ENCODE measurements at places on chromosomes 2 and 18.

- no peak for DNase-seq
These were observed 217.0 kb downstream of the C1D start for GRCh38 chr2:67845621-67846369.

- no peak for DNase-seq
These were observed 33.6 kb upstream of the ACAA2 start for GRCh38 chr18:49846718-49847470.

DNA sequence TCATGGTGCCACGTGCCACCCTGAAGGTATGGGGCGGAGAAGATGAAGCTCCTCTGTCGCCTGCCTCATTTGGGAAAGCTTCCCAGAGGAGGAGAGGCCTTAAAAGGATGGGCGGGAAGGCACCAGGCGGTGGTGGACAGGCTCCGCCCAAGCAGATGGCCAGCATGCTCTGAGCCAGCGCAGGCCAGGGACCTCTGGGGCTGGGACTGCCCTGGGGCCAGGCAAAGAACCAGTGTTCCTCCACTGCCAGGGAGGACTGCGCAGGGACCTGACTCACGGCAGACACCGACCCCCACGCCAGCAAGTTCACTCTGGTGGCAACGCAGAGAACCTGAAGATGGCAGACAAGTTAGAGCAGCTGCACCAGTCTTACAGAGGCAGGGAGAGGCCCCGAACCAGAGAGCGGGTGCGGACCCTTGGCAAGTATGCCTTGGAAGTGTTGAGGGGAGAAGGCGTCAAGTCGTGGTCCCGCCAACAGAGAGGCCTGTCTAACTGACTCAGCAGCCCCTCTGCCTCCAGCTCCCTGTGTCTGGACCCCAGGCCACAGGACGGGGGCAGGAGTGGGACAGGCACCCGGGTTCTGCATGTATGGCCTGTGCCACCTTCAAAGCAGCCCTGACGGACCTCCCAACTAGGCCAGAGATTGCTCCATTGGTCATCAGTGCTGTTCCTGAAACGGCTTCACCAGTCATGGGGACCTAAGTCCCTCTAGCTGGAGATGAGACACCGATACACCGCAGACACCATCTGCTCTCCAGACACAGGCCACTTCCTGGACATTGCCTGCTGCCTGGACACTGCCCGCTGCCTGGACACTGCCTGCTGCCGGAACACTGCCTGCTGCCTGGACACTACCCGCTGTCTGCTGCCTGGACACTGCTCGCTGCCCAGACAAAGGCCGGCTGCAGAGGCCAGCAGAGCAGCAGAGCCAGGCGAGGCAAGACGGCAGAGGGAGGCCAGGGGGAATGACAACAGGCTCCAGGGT is 124.7 kb downstream of the HDAC4 start:
- DNase-seq = no peak

- no peak for DNase-seq
These were observed 56.8 kb upstream of the SPAG16 start for GRCh38 chr2:213227458-213227857.

- no peak for DNase-seq
These were observed 225.0 kb downstream of the CYP26B1 start for GRCh38 chr2:71922499-71923142.

DNA sequence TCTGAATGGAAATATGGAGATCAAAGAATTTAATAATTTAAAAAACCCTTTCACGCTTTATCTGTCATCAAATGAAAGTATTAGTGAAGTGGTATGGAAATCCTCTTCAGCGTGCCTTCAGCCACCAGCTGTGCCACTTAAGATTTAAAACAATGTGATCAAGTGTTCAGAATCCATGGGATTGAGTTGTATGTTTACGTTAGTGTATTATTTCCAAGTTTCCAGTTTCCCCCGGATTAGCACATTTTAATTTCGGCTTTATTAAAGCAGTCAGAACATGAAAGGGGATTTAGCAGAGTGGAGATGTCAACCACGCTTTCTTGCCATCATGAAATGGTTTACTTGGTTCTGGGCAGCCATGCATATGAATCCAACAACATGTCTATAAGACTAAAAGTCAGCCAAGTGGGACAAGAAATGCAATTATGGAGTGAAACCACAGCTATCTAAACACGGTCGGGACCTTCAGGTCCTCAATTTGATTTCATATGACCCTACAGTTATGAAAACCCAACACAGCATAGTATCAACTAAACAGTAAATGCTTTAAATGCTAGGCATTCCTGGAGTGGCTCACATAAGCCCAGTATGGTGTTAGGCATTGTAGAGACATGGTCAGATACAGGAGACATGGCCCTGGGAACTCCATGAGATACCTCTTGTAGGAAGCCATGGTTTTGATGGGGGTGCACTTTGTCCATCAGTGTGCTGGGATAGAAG is 224.9 kb upstream of the EPAS1 start:
- no peak for DNase-seq

GRCh38 chr2:107006836-107007235 is 120.9 kb upstream of the ST6GAL2 start:
- DNase-seq = no peak

- no peak for DNase-seq
These were observed 29.8 kb downstream of the ARMC9 start for GRCh38 chr2:231228223-231228622.

- no peak for DNase-seq
These were observed 42.3 kb downstream of the SLC4A1AP start for GRCh38 chr2:27705851-27706622.

GRCh38 chr2:694174-694573 is 17.0 kb upstream of the TMEM18 start:
- no peak for DNase-seq

DNA sequence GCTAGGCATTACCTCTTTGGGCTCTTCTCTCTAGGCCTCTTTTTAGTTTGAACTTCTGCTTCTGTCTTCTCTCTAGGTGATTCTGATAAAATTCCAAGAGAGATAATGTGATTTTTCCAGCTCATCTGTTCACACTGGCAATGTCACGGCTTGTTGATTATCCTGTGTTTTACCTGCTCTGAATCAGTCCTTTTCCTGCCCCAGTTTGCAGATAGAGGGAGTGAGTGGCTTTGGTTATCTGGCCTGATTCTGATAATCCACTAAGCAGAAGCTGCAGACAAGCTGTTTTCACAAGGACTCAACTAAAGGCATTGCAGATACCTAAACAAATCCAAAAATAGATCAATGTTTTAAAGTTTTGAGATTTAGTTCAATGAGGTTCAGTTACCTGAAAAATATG is 111.9 kb downstream of the DCC start:
- no peak for DNase-seq

GRCh38 chr2:179768765-179769164 is 92.6 kb downstream of the ZNF385B start:
- DNase-seq = no peak

GRCh38 chr2:161124201-161124600 is 36.0 kb upstream of the TANK start:
- DNase-seq = no peak

GRCh38 chr2:69154106-69154505 is 141.1 kb downstream of the ANTXR1 start:
- DNase-seq = no peak

- DNase-seq = no peak
These were observed 53.3 kb upstream of the COL5A2 start for GRCh38 chr2:189232759-189233406.

GRCh38 chr2:214781226-214781625 is 28.3 kb downstream of the BARD1 start:
- no peak for DNase-seq

DNA sequence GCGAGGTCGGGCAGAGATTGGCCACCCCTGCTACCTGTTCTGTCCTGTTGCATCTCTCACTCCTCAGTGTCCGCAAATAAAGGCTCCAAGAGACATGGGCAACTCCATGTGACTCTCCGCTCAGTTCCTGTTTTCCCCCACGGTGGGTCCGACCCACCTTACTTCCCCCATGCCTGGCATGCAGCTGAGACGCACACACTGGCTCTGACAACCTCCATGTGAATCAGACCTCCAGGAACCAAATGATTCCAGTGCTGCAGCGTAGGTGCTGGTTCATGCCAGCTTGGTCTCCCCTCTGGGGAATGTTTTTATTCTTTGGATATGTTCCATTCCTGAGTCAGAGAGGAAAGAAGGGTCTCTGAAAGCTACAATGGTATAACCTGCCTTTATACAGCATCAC is 221.5 kb downstream of the SH3RF3 start:
- DNase-seq = no peak

GRCh38 chr2:88746929-88747490 is 55.5 kb downstream of the RPIA start:
- DNase-seq = no peak

DNA sequence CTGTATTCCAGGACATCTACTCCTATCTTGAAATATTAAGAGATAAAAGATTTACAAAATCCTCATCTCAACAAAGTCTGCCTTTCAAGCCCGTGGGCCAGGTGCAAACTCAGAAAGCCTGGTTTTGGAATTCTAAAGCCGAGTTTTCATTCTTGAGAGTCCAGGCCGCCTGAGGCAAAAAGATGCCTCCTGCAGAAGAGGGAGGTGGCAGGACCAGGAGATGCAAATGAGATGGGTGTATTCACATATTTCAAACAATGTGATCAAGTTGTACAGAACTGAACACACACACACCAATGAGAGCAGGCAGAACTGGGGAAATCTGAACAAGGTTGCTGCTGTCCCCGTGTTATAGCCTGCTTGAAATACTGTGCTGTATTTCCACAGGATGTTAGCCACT is 7.7 kb upstream of the HS6ST1 start:
- DNase-seq = no peak

GRCh38 chr18:79567481-79568147 is 112.0 kb upstream of the CTDP1 start:
- no peak for DNase-seq

GRCh38 chr18:68221111-68221724 is 493.7 kb downstream of the TMX3 start:
- no peak for DNase-seq

DNA sequence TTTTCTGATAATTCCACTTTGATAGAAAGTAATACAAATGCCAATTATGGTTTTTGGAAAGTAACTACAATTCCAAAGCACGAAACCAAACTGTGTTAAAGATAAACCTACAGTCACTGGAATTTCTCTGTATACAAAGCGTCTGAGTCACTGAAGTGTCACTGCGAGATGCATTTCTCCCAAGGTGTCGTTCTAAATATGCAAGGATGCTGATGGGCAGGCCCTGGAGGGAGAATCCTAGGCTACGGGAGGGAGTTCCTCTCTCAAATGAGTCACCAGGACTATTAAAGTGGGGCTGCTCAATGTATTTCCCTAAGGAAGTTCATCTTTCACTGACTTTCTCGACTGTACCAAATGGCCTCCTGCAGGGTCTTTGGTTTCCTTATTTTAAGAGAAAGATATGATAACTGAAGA is 163.8 kb upstream of the STK17B start:
- DNase-seq = no peak

DNA sequence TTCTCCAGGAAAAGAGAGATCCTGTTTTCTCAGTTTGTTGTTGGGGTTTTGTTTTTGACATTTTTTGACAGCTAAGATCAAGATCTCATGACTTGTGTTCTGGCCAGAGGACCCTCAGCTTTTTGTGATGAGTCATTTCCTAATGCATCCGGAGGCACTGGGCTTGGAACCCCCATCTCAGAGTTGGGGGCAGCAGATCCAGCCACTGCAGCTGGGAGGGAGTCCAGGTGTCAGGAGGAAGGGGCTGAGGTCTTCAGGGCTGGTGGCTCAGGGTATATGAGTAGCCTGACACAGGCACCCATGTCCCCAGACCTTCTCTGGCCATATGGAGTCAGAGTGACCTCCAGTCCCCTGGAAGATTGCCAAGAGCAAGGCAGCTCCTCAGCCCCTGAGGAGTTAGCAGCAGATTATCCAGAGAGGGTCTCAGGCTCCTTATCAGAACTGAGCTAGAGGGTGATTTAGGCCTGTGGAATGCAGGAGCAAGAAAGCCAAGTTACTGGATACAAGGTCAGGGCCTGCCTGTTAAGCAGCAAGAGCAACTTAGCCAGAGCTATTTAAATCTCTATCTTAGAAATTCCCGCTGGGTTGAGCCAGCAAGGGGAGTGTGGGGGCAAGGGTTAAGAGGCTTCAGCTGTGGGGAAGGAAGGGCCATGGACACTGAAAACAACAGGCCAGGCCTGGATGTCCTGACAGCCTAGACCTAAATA is 62.4 kb downstream of the TANC1 start:
- no peak for DNase-seq

- DNase-seq = no peak
These were observed 160.7 kb downstream of the SH3RF3 start for GRCh38 chr2:109289504-109290222.

DNA sequence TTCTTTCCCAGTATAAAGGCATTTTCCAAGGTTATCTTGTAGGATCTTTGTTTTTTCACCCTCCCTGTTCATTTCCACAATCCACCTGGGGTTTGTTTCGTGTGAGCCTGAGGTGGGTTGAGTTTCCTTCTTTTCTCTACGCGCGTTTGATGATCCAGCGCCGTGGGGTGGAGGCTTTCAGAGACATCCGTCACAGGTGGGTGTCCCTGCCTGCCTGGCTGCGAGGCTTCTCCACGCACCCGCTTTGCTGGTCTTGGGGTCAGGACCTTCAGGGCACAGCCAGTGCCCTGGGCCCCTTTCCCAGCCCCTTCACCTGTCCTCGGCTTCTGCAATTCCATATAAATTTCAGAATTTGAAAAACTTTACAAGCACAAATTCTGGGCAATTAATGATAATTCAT is 109.0 kb upstream of the ALKAL2 start:
- no peak for DNase-seq

DNA sequence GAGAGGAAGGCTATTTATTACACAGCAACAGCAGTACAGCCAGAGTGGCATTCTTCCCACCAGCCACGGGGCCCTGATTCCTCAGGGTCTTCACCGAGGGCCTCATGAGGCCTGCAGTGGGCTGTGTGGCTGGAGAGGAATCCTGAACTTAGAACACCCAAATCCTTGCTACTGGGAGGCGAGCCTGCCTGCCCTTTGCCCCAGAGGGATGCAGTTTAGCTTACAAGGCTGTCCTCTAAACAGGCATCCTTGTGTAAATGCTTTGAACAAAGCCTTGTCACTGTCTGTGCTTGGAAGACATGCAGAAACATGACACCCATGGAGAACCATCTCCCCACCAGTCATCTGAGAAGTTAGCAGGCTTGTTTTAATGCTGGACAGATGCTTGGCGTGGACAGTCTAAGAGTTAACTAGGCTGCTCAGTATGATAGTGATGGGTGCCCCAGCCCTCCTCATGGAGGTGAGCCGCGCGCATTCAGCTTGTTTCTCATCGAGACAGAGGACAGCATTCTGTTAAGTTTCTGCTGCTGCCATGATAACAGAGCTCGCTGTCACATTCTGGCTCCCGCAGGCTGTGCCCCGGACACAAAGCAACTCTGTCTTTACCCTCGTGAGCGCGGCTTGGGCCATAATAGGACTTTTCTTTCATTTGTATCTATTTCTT is 42.9 kb downstream of the ADI1 start:
- DNase-seq = no peak

GRCh38 chr2:157246765-157247407 is 10.6 kb upstream of the GALNT5 start:
- DNase-seq = no peak

- DNase-seq = no peak
These were observed 621 bp upstream of the KCNS3 start for GRCh38 chr2:17877811-17878280.

GRCh38 chr2:150909613-150910012 is 352.1 kb downstream of the RBM43 start:
- no peak for DNase-seq

GRCh38 chr2:88452565-88452905 is at the start of gene FOXI3:
Gene FOXI3, minus strand, starts transcription at chr2:88452693. Its CDS starts 158 bp downstream, at chr2:88452535.
- no peak for DNase-seq

GRCh38 chr2:204226305-204226880 is 289.8 kb downstream of the ICOS start:
- no peak for DNase-seq

Data from stimulated activated CD4-positive, alpha-beta T cell treated with anti-CD3 and anti-CD28 coated beads, TNF-alpha, amount 100 ng/mL, for 1 hour (primary cell).